HuH-7.5 (cell line): ENCODE measurements at places on chromosomes 2 and 18.

DNA sequence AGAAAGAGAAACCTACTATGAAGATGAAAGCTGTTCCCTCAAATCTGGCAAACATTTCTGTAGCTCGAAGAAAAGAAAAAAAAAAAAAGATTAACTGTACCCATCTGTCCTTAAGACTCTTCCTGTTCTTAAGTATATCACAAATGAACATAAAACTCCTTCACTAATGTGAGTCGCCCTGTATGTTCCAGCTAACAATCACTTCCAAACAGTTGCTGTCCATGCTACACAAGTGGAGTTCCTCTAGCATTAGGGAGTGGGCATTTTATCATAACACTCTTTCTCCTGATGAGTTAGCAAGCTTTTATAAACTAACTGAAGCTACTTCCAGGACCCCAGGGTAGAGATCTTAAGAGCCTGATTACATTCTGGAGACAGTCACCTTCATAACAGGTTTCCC lies 5.8 kb downstream of the CUL3 start:
- DNase-seq, result no peak

- DNase-seq, result no peak
Measured at GRCh38 chr2:5538772-5539171, 153.4 kb upstream of the SOX11 start.

GRCh38 chr2:134408386-134408785 lies 154.5 kb downstream of the MGAT5 start:
- no peak for DNase-seq

GRCh38 chr2:159562248-159562647 lies 54.1 kb downstream of the BAZ2B start:
- DNase-seq, result no peak

GRCh38 chr2:6336752-6337471 lies 528.8 kb downstream of the CMPK2 start:
- DNase-seq, result no peak

- DNase-seq, result no peak
Measured at GRCh38 chr2:8518979-8519668, 162.7 kb upstream of the ID2 start.
